Upper lobe of right lung (tissue), 1 donor: ENCODE measurements at places on chromosomes 16 and 17. TPM values are rescaled to one million over a fixed set of nuclear protein-coding genes. Genes with fewer than 3 reads are reported as not detected.

DNA sequence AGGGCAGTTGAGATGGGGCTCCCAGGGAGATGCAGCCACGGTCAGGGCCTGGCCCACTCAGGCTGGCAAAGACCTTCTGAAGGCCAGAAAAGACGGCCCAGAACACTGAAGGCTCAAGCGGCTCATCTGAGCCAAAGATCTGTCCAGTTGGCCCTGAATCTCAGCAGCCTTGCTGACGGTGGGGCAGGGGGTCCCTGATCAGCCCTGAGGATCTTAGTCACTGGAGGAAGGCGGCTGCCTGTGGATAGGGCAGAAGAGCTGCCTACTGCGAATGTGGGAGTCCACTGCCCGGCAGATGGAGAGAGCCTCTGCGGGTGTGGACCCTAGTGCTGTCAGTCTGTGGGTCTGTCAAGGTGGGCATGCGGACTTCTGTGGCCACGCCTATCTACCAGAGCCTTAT lies 1738.2 kb downstream of the TP53TG3F start:
- no peak for DNase-seq

Gene CCT6B
- 1.7 TPM for total RNA-seq

DNA sequence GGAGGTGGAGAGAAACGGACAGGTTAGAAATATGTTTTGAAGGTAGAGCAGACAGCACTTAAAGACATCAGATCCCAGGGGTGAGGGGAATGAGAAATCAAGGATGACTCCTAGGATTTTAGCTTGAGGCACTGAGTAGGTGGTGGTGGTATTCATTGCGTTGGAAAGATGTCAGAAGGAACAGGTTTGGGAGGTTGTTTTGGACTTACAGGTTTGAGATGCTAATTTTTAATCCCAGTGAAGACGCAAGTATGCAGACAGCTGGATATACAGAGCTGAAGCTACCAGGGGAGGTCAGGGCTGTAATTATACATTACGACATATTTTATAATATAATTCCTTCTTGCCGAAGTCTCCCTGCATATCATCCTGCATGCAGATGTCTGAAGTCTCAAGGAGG lies 433.3 kb downstream of the XYLT1 start:
- no peak for DNase-seq

DNA sequence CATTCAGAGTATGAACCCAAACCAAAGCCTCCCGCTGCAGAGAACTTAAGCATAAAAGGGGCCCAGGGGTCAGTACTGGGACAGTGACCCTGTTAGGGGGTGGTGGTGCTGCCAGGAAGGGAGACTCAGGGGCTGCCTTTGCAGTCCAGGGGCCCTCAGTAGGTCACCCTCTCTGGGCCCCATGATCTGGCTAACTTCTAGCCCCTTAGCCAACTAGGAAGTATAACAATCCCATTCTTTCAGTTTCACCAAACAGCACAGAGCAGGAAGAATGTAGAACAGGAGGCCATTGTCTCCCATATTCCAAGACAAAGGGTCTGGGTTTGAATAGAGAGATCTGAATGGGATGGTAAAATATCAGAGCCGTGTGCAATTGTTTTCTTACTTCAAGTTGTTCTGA lies 378.6 kb upstream of the C16orf82 start:
- DNase-seq: no peak

DNA sequence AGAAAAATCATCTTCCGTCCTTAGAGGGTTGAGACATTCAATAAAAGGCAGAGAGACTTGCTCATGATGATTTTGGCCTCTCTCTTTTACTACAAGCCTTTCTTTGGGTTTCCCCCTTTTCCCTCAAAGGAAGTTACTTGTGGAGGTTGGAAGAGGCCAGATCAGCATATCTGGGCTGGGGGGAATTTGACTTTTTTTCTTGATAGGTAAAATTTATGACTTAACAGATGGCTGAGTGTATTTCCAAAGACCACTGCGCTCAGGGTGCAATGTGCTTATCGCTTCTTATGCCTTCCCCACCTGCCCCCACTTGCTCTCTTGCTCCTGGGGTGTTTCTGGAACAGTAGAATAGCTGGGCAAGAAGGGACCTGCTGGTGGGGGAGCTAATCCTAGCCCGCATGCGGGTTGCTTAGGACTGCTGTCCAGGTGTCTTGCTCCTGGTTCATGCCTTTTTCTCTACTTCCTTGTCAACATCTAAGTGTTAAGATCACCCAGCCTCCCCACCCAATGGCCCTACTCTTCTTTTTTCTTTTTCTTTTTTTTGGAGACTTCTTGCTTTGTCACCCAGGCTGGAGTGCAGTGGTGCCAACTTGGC lies 131.9 kb downstream of the MSI2 start:
- no peak for DNase-seq

Gene GJD3
- 2.8 TPM for total RNA-seq

GRCh38 chr17:19523690-19524089 lies 10.0 kb upstream of the SLC47A1 start:
- no peak for DNase-seq

- DNase-seq: no peak
These were observed 15.0 kb downstream of the SMIM36 start for GRCh38 chr17:55496094-55496881.

Gene DDX42
- 93.8 TPM for total RNA-seq

DNA sequence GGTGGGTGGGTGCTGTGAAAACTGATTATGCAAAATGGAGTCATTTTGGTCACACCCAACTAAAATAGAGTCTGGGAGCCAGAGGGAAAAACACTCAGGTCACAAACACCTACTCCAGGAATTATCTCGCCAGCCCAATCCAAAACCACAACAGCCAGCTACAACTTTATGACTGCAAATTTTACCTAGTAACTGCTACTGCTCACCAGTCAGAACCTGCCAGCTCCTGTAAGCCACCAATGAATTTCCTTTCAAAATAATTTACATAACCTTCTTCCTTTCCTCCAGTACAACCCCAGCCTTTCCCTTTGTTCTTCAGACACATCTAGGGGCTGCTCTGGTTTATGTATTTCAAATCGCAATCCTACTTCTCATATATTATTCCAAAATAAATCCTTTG lies 52.6 kb upstream of the DYNLRB2 start:
- no peak for DNase-seq

Gene ESRP2
- 61.0 TPM for total RNA-seq

- no peak for DNase-seq
These were observed 11.0 kb downstream of the GSE1 start for GRCh38 chr16:85623997-85624601.

DNA sequence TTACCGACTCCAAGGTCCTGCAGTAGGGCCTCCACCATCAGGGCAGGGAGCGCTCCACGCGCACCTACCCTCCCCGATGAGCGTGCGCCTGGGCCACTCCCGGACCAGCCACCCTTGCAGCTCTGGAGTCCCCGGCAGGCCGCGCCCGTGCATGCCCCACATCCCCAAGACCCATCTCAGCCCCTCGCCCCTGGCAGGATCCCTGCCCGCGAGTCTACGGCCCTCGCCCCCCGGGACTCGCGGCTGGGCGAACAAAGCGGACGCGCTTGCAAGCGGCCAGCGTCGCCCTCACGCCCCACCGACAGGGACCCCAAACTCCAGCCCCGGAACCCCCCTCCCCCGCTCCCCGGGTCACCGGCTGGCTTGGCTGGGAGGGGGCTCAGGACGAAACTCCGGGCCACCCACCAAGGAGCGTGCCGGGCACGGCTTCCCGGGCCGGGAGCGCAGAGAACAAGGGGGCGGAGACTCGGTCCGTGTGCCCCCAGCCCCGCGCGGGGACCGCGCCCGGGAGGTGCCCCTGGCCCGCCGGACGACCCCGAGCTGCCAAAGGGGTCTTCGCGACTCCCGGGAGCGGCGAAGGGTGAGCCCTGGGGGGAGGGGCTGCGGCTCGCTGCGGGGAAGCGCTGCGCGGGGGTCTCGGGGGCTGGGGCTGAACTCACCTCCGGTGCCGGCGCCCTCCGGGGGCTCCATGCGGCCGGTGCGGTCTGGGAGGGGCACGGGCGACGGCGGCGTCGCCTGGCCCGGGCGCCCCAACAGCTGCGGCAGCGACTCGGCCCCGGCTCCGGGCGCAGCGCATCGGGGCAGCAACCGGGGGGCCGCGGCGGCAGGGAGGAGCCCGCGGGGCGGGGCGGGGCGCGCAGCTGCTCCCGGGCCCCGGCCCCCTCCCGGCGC lies at the start of gene DBNDD1:
TSS of gene DBNDD1 (minus strand) at position 805 of the 891 bp plus-strand sequence. CDS start at position 690, 115 bp downstream.
- no peak for DNase-seq

DNA sequence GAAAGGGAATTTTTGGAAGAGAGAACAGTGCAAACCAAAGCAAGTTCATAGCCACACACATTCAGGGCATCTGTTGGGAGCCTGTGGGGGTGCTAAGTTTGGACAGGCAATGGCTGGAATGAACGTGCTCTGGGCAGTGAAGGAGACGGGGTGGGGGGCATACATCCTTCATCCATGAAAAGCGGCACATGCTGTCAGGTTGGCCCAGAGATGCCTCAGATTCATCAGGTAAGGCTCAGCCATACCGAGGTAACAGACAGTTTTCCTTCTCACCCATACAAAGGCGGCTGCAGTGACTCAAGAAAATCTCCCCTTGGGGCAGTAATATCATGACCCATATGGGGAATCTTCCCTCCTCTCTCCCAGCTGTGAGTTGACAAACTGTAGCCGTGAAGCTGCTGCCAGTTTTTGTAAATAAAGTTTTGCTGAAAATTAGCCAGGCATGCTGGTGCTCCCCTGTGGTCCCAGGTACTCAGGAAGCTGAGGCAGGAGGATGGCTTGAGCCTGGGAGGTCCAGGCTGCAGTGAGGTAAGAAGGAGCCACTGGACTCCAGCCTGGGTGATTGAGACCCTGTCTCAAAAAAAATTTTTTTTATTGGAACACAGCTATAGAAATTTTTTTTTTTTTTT lies 9.2 kb upstream of the UBALD2 start:
- DNase-seq: no peak

Gene RSL1D1
- 117 TPM for total RNA-seq

Gene ATXN7L3
- total RNA-seq: 65.0 TPM

Gene GP1BA
- 0.55 TPM for total RNA-seq

- DNase-seq: peak; percentile 94
These were observed 24.0 kb downstream of the LLGL2 start for GRCh38 chr17:75549246-75550138.

GRCh38 chr17:11608396-11608795 lies 10.1 kb downstream of the DNAH9 start:
- DNase-seq: no peak

Gene SLC22A31
- 136 TPM for total RNA-seq

Gene KCNG4
- not detected for total RNA-seq

- DNase-seq: no peak
These were observed 169.3 kb downstream of the ZFHX3 start for GRCh38 chr16:72878301-72879269.

Gene KRTAP9-8
- total RNA-seq: not detected

- no peak for DNase-seq
These were observed 61.2 kb downstream of the USP31 start for GRCh38 chr16:23088018-23088417.

- DNase-seq: no peak
These were observed 6.5 kb upstream of the CCL13 start for GRCh38 chr17:34349751-34350150.

- DNase-seq: no peak
These were observed 175.2 kb downstream of the KCNJ2 start for GRCh38 chr17:70344386-70345060.

Gene NFAT5
- total RNA-seq: 62.3 TPM

Gene RCVRN
- 0.17 TPM for total RNA-seq

- DNase-seq: no peak
These were observed 239.5 kb downstream of the ABCC12 start for GRCh38 chr16:47916266-47916665.

Gene SETD6
- 22.0 TPM for total RNA-seq

DNA sequence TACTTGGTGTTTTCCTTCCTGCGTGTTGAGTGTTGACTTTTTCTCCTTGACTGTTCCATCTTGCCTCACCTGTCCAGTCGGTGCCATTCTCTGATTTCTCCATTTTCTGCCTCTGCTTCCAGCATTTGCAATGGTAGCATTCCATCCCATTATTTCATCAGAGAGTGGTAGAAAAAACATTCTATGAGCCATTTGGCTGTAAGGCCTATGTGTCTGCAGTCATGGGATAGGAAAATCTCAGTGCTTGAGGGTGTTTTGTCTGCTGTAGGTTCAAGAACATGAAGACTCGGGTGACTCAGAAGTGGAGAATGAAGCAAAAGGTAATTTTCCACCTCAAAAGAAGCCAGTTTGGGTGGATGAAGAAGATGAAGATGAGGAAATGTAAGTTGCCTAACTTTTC lies 2.7 kb downstream of the UTP18 start:
- DNase-seq: no peak

Gene TP53TG3
- not detected for total RNA-seq

DNA sequence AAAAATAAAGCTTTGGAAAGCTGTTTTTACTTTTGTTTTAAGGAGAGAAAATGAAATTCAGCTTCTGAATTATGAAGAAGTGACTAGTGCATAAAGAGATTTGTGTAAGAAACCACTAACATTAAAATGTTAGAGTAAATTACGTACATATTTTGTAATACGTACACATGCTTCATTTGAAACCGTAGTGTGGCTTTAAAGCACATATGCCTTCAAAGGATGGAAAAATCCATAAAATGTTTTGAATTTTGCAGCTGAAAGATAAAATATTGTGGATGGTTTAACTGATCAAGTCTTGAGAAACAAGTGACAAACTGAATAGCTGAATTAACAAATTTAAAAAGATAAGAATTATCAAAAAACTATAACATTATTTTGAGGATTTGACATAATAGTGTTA lies 35.4 kb downstream of the COX10 start:
- no peak for DNase-seq

Gene TTYH2
- total RNA-seq: 7.4 TPM

- no peak for DNase-seq
These were observed 44.2 kb upstream of the DNAJA2 start for GRCh38 chr16:47017636-47018035.

DNA sequence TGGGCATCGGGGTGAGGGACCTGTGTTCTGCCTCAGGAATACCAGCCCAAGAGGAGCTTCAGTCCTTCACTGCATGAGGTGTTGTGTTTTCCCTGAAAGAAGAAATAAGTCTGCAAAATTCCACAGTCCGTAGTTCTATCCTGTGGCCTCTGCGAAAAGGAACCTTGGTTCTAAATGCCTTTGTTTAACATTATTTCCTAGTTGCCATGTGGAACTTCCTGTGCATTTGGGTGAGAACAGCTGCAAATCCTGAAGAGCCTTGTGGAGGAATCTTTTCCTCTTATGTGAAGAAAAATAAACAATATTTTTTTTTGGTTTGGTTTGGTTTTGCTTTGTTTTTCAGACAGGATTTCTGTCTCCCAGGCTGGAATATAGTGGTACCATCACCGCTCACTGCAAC lies 9.8 kb downstream of the PSKH1 start:
- DNase-seq: no peak

- no peak for DNase-seq
These were observed 80.1 kb downstream of the ABCC6 start for GRCh38 chr16:16143038-16143763.

DNA sequence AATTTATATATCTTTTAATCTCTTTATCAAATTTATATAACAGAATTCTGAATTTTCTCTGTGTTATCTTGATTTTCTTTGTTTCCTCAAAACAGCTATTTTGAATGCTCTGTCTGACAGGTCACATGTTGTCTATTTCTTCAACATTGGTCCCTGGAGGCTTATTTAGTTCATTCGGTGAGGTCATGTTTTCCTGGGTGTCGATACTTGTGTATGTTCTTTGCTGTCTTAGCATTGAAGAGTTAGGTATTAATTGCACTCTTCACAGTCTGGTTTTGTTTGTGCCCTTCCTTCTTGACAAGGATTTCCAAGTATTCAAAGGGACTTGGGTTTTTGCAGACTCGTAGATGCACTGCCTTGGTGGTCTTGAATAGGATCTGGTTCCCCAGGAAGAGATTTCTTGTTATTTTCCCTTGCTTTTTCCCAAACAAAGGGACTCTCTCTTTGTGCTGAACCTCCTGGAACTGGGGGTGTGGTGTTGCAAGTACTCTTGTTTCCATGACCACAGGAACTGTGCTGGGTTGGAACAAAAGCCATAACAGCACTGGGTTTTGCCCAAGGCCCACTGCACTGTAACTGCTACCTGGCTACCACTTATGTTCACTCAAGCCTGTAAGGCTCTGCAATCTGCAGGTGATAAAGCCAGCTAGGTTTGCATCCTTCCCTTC lies 1483.0 kb downstream of the CDH8 start:
- no peak for DNase-seq
